ENCODE measurements at places on chromosomes 1 and 21.

DNA sequence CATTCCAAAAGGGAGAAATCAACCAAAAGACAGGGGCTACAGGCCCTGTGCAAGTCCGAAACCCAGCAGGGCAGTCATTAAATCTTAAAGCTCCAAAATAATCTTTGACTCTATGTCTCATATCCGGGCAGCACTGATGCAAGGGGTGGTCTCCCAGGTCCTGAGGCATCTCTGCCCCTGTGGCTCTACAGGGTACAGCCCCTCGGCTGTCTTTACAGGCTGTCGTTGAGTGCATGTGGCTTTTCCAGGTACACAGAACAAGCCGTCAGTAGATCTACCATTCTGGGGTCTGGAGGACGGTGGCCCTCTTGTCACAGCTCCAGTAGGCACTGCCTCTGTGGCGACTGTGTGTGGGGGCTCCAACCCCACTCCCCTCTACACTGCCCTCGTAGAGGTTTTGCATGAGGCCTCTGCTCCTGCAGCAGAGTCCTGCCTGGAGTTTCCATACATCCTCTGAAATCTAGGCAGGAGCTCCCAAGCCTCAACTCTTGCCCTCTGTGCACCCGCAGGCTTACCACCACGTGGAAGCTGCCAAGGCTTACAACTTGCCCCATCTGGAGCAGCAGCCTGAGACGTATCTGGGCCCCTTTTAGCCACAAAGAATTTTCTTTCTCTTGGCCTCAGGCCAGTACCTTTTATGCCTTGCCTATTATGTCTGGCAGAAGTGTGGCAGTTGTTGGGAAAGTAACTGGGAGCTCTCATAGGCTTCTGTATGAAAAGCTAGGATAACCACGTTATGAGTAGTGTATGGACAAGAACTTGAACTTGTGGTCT lies 52.5 kb downstream of the POU2F1 start:
- DNase-seq: no peak

GRCh38 chr1:193111641-193112090 lies 6.5 kb upstream of the GLRX2 start:
- DNase-seq: no peak

GRCh38 chr1:50966991-50967390 lies 3.1 kb upstream of the CDKN2C start:
- DNase-seq: no peak

DNA sequence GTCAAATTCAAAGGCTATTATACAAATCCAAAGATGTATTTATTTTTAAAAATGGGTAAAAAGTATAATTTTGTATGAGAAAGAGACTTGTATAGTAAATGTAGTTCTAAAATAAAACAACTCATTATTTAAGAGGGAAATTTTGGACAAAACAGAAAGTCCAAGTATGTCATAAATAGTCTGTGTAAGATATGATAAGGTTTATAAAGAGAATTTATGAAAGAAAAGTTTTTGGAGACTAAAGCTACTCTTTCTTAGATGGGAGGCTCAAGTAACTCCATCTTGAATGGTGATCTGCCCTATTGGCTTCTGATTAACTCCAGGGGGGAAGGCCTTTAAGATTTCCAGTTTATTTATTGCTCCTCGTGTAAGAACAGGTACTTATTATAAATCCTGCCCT lies 14.7 kb upstream of the OR2T27 start:
- no peak for DNase-seq

DNA sequence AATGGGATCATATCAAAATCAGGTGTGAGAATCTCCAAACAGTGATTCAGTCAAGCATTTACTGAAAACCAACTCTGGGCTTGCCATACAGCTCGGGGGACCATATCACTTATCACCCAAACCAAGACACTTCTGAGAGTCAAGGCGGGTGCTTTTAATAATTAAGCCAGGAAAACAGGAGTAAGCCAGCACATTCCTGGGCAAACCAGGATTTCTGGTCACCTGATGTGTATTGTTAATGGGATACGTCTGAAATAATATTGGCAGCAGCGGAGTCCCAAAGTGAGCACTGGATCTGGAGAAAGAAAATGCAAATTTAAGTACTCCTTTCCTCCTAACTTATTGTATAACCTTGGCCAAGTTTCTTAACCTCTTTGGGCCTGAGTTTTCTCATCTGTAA lies 17.6 kb downstream of the OSCP1 start:
- DNase-seq: no peak

DNA sequence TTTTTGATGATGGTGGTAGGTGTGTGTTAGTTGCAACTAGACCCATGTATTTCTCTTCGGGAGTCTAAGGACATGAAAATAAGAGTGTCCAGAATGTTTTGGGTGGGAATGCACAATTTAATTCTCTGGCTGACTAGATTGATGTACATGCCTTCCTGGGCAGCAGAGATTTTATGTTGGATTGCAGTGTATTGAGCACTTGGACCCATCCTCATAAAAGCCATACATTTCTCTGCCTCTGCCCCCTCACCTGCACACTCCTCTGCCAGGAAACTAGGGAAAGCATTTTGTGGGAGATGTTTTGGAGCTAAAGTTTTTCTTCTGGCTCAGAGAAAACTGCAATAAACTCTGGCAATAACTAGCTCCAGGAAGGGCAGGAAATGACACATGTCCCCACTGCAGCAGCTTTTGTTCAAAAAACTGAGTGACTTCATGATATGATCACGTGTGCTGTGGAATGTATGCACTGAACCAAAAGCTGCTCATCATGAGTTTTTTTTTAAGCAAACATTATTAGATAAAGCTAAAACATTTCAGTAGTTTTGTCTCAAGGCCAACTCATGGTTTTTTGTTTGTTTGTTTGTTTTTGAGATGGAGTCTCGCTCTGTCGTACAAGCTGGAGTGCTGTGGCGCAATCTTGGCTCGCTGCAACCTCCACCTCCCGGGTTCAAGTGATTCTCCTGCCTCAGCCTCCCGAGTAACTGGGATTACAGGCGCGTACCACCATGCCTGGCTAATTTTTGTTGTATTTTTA lies 17.6 kb downstream of the RIT1 start:
- peak; percentile 47 for DNase-seq

DNA sequence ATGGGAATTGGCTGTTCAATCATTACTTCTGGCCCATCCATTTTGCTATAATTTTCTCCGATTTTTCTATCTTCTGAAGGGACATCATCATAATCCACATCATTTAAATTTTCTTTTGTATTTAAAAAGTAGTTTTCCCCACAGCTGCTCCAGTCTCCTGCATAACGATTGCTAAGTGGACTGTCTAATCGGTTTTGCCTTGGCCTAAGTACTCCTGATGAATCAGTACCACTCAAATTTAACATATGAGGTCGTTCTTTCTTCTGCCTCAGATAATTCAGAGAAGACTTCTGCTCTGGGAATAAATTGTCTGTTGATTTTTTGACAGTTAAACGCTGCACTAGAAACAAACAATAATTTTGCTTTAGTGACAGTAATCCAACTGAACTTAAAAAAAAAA lies 41.9 kb downstream of the SYDE2 start:
- DNase-seq: no peak

Data from muscle of back (tissue), 13 donors.